ENCODE measurements at places on chromosomes 5 and 9. TPM values are rescaled to one million over a fixed set of nuclear protein-coding genes. Genes with fewer than 3 reads are reported as not detected.

GRCh38 chr5:151146061-151146460 lies 11.5 kb downstream of the ANXA6 start:
- no peak for DNase-seq

TMEM215 gene
- total RNA-seq, result not detected

AJM1 gene
- total RNA-seq, result 5.8 TPM

TAS2R1 gene
- not detected for total RNA-seq

GRCh38 chr5:84260939-84261338 lies 123.7 kb downstream of the EDIL3 start:
- no peak for DNase-seq

- DNase-seq, result no peak
Observed at GRCh38 chr5:117880932-117881331, 1107.4 kb downstream of the DTWD2 start.
